Tibial nerve (tissue), 4 donors: ENCODE measurements at places on chromosomes 4 and X. TPM values are rescaled to one million over a fixed set of nuclear protein-coding genes. Genes with fewer than 3 reads are reported as not detected.

TLR2 gene
- 44.6 TPM for total RNA-seq

ART3 gene
- total RNA-seq, result 2.9 TPM

CXCL10 gene
- not detected for total RNA-seq

TRIM75 gene
- total RNA-seq, result not detected

SPANXN3 gene
- not detected for total RNA-seq

DNA sequence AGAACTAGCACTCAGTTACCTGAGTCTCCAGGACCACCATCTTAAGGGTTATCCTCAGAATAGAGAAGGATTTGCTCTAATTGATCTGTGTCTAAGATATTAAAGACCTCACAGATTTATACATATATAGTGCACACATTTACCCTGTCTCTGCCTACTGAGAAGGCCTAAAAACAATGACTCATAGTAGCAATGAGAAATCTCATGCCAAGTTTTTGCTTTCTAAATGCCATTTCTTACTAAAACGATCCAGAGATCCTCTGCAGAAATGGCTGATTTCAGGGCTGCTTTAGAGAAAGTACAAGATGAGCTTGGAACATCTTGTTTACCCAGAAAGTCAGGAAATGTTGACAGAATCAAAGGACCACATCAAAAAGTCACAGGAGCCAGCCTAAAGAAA, 79.1 kb upstream of the INPP4B start:
- H3K27me3 ChIP-seq, result no peaks in the 10 kb centered on the region
- H3K4me3 ChIP-seq, result no peak overlapping the region
- H3K4me1 ChIP-seq, result no peaks in the 10 kb centered on the region
- no peaks in the 10 kb centered on the region for H3K36me3 ChIP-seq
- H3K27ac ChIP-seq, result no peak overlapping the region
